ENCODE measurements at places on chromosomes 2 and 18.

DNA sequence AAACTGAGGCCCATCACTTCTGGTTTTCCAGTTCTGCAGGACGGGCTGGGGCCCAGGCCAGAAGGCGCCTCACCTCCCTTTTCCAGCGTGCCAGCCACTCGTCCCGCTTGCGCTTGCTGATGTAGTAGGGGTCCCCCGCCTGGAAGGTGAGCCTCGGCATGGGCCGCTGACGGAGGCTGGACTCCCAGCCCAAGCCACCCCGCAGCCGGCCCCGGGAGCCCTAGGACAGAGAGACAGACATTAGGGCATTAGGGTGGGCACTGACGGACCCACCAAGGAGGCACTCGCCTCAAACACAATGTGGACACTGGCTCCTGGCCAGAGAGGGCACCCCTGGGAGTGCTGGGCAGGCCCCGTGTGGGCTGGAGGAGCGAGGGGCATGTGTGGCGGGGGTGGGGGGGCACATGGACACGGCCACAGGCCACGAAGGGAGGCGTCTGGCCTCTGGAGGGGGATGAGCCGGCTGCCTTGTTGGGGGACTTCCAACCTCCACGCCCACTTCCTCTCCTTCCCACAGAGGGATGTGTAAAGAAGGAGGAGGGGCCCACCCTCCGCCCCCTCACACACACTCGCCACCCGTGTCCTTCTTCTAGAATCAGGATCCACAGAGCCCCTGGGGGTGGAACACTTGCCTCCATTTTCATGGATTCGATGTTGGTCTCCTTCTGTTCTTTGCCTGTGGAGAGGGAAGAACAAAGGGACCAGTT, 66.7 kb downstream of the DNMT3A start:
- no peak for DNase-seq

- no peak for DNase-seq
Observed at GRCh38 chr2:71102981-71103681, 26.9 kb downstream of the MCEE start.

DNA sequence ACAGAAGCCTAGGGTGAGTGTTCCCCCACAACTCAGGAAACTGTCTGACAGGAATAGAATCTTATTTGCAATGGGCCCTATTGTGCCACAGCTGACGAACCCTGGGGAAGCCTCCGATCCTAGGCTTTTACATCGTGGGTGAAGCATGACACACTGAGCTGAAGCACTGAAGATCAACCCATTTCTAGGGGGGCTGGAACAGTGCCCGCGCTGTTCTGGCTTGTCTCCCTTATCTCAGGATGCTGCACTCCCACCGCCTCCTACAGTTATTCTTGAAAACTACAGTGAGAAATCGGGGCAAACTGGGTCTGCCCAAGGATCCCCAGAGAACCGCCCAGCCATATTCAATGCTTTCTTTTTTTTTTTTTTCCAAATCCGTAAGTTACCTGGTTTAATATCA, 41.1 kb downstream of the NETO1 start:
- no peak for DNase-seq

GRCh38 chr2:240121675-240122074, 14.4 kb downstream of the COPS9 start:
- no peak for DNase-seq

GRCh38 chr2:180180511-180180910, 173.4 kb upstream of the CWC22 start:
- DNase-seq = no peak

GRCh38 chr2:209974576-209974975, 27.9 kb upstream of the RPE start:
- DNase-seq = no peak

Data from 8988T (cell line).